CD4-positive, alpha-beta T cell treated with Interferon alpha-2 for 1 hour (primary cell): ENCODE measurements at places on chromosomes 7 and 10.

GRCh38 chr7:29184599-29184998, 10.0 kb upstream of the CHN2 start:
- no peak for DNase-seq

GRCh38 chr10:76552091-76552873, 1085.3 kb downstream of the KCNMA1 start:
- DNase-seq, result no peak

DNA sequence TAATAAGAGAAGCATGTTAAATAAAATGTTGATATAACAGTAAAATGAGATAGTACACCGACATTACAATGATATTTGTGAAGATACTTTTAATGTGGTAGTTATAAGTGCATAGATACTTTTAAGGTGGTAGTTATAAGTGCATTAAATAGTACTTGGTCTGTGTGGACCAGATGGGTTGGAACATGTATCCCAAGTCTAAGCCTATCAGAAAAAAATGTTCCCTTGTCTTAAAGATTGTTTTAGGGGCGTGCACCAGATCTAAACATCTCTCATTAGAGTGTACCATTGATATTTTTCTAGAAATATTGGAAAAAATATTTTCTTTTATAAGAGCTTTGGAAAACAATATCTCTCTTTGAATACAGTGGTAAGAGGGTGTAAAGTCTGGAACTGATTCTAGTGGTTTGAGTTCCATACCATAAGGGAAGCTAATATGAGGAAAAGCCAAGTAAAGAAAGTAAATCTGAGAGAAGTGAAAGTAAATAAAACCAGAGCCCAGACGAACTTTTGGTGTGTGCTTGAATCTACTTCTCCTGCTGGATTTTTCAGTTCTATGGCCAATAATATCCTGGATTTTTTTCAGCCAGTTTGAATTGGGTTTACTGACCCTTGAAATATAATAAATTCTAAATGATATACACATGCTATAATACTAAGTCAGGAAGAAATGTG, 175.3 kb downstream of the MBL2 start:
- no peak for DNase-seq

- no peak for DNase-seq
Measured at GRCh38 chr10:49072166-49072885, 43.0 kb downstream of the VSTM4 start.

DNA sequence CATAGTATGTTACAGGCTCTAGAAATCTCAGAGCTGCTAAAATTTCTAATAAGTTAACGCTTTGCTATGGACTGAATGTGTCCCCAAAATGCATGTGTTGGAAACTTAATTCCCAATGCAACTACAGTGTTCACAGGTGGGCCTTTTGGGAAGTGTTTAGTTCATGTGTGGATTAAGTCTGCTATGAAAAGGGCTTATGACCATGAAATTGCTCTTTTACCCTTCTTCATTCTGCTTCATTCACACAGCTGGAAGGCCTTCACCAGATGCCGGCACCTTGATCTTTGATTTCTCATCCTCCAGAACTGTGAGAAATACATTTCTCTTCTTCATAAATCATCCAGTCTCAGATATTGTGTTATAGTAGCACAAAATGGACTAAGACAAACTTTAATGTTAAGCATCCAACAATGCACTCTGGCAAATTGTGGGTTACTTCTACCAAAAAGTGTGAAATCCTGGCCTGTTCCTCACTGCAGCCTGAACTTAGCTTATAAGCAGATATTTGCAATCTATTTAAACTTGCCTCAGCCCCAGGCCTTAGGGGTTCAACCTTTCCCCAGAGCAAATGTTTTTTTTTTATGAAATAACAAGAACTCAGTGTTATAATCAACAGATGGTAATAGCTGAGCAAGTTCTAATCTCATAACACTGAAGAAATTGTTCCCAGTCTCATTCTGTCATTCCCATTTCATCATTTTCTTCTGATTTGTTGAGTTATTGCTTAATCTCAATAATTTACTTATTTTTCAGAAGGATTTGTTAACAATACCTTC, 523.6 kb downstream of the KIF20B start:
- no peak for DNase-seq

- DNase-seq, result no peak
Measured at GRCh38 chr7:126213876-126214275, 1038.9 kb downstream of the GRM8 start.

GRCh38 chr10:79125092-79125491, 56.3 kb downstream of the ZMIZ1 start:
- no peak for DNase-seq

DNA sequence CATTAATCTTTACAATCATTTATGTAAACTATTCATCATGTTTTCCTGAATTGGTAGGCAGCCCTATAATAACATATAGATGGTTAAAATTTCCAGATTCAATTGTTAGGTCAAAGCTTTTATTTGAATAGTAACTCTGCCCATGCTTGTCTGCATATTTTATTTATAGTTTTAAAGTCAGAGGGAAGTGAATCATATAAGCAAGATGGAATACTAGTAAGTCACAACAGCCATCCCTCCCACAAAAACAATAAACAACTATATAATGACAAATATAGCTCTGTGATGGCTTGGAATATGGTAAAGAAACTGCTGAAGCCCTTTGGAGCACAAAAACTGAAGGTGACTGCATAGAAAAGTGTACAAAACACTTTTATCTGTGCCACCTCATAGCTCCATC, 156.3 kb upstream of the TMEM106B start:
- no peak for DNase-seq

- DNase-seq, result no peak
Measured at GRCh38 chr7:35723011-35723410, 28.1 kb upstream of the HERPUD2 start.

GRCh38 chr7:2313450-2314208, 612 bp downstream of the SNX8 start:
- no peak for DNase-seq

DNA sequence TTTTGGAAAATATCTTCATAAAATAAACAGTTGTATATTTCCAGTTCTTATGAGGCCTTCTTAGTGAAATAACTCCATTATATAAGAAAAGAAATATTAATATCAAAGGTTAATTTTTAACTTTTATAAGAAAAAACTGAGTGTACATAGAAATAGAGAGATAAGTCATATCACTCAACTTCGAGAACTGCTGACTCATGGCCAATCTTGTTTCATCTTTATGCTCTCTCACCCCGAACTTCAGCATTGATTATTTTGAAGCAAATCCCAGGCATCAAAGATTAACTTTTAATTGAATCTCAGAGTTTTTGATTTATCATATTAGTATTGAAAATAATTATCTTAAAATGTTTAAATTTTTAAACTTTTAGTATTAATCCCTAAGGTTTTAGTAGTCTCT, 527.1 kb downstream of the GFRA1 start:
- no peak for DNase-seq

DNA sequence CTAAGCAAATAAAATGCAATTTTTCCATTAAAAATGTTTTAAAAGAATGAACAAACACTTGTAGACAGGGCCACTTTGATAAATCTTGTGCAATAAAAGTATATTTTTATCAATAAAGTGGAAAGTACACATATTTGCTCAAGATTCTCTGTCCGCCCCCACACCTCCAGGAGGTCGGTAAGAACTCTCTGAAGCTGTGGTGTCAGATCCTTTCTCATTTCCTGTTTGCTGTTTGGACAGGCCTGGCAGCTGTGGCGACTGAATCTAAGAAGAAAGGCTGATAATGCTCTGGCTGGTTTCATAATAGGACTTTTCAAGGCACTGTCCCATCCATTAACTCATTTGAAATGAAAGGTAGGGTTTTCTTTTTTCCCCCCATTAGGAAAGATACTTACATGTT, 15.3 kb upstream of the ASB4 start:
- no peak for DNase-seq

DNA sequence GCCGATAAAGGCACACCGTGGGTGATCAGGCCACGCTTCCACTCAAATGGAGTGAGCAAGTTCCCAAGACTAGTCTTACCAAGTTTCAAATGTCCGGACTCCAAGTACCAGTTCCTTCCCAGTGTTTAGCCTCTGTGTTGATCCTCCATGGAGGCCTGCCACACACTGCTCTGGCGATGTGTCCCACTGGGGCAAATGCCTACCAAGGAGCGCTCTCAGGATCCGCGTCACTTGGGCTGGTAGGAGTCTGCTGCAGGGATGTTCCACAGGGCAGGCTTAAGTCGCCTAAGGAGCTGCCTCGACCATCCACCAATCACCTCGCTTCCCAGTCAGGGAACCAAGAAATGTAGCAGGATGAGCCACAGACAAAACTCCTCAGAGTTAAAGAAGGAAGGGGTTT, 17.4 kb upstream of the MRLN start:
- no peak for DNase-seq

- DNase-seq, result peak; percentile 5
Measured at GRCh38 chr10:11551916-11552602, 59.4 kb downstream of the USP6NL start.

- no peak for DNase-seq
Measured at GRCh38 chr10:49377256-49377655, 18.6 kb downstream of the DRGX start.

- DNase-seq, result no peak
Measured at GRCh38 chr7:71308096-71308495, 176.2 kb downstream of the GALNT17 start.

- DNase-seq, result no peak
Measured at GRCh38 chr7:25716421-25716820, 435.6 kb upstream of the NFE2L3 start.

DNA sequence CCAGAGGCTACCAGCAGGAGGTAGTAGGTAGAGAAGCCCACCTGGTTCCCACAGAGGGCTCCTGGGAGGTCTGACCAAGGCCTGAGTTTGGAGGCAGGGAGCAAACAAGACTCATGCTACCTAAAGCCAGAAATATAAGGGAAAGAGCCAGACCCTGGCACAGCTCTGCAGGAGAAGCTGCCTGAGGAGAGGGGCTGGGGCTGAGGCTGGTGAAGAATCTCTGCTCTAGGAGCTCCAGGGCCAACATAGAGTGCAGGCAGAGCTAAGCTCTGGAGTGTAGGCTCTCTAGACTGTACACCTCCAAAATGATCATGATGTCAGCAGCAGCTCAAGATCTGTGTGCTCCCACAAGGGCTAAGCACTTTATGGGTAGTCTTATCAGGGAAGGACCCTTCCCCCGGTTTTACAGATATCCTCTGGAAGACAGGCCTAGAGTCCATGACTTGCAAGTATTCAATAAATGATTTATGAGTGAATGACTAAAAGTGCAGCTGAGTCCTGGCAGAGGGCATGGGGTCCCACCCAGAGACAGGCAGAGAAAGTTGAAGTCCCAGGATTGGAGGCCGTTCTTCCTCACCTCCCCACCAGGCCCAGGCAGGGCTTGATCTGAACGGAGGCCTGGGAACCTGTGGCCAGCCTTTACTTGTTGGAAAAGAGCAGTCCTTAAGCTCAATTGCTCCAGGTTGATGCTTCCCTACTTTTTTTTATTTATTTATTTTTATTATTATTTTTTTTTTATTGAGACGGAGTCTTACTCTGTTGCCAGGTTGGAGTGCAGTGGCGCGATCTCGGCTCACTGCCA, 71.5 kb upstream of the LRRC4 start:
- no peak for DNase-seq

- DNase-seq, result no peak
Measured at GRCh38 chr7:127550247-127550646, 35.1 kb downstream of the GCC1 start.

DNA sequence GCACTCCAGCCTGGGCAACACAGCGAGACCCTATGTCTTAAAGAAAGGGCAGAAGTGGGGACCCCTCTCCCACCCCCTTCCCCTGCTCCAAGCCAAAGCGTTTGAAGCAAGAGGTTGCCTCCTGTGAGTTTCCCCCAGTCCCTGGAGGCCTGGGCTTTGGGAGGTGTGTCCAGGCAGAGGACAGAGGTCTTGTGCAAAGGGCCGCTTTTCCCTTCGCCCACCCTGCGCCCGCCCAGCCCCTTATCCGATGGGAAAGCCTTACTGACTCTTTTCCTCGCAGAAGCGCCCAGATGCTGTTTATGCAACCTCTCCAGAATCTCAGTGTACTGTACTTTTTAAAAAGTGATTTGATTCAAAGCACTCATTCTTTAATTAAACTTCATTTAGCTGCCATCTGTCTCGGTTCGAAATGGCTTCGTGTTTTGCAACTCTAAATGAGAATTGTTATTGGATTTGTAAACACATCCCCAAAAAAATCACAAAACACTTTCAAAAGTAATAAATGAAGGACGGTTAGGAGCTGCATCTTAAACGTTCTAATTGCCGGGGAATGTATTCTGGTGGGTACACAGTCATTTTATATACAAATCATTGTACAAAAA, 50.5 kb upstream of the GTF2I start:
- DNase-seq, result no peak

- DNase-seq, result no peak
Measured at GRCh38 chr10:36171556-36171952, 529.5 kb upstream of the FZD8 start.

GRCh38 chr10:12340937-12341336, 8.4 kb upstream of the CAMK1D start:
- DNase-seq, result no peak

- DNase-seq, result no peak
Measured at GRCh38 chr7:113026941-113027340, 59.7 kb downstream of the GPR85 start.

GRCh38 chr7:135102372-135102771, 45.5 kb upstream of the TMEM140 start:
- no peak for DNase-seq

DNA sequence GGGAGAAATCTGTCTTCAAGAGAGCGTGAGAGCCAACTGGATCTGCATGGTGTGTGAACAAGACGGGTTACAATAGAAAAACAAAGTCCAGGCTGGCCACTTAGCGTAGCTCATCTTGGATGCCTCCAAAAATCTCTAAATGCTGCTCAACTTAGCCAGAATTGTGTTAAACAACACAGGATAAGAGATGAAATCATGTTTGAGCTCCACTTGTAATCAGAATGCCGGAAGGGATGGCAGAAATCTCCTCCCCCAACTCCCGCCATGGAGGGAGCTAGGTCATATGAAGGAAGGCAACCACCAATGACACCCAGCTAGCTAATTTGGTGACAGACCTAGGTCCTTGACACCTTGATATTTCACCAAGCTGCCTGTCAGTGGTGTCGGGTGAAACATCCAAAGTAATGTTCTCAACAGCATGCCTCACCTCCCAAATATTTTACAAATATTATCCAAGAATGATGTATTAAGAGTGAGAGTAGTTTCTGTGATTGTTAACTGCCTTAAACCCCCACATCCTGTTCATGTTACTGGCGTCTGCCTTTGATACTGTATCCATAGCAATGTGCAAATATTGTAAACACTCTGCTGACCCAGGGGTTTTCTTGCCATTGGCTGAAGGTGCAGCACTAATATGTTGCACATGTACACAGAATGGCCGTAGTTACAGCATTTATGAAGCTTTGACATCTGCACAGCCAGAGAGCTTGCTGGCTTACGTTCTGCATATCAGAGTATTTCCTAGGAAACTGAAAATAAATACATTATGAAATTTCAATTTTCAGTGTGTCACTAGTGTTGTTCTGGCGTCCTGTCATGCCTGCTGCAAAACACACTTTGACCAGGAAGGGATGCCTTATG, 25.8 kb downstream of the TMEM254 start:
- peak; percentile 47 for DNase-seq
